WTC11 (cell line): ENCODE measurements at places on chromosomes 4 and X.

- no peak for DNase-seq
Observed at GRCh38 chr4:158208963-158209640, 1.2 kb upstream of the TMEM144 start.

DNA sequence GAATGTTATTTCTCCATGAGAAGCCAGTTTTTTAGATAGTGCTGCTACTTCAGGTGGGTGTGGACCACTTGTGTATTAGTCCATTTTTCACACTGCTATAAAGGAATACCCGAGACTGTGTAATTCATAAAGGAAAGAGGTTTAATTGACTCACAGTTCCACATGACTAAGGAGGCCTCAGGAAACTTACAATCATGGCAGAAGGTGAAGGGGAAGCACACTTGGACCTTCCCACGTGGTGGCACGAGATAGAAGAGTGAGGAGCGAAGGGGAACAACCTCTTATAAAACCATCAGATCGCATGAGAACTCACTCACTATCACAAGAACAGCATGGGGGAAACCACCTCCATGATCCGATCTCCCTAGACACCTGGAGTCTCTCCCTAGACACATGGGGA lies 3.4 kb upstream of the PPID start:
- no peak for DNase-seq

- no peak for DNase-seq
Observed at GRCh38 chr4:7938266-7938608, 1.4 kb downstream of the AFAP1 start.

GRCh38 chr4:143215873-143216272 lies 31.2 kb downstream of the USP38 start:
- no peak for DNase-seq

- peak; percentile 48 for DNase-seq
Observed at GRCh38 chrX:69556060-69557011, 52.2 kb downstream of the NALF2 start.

DNA sequence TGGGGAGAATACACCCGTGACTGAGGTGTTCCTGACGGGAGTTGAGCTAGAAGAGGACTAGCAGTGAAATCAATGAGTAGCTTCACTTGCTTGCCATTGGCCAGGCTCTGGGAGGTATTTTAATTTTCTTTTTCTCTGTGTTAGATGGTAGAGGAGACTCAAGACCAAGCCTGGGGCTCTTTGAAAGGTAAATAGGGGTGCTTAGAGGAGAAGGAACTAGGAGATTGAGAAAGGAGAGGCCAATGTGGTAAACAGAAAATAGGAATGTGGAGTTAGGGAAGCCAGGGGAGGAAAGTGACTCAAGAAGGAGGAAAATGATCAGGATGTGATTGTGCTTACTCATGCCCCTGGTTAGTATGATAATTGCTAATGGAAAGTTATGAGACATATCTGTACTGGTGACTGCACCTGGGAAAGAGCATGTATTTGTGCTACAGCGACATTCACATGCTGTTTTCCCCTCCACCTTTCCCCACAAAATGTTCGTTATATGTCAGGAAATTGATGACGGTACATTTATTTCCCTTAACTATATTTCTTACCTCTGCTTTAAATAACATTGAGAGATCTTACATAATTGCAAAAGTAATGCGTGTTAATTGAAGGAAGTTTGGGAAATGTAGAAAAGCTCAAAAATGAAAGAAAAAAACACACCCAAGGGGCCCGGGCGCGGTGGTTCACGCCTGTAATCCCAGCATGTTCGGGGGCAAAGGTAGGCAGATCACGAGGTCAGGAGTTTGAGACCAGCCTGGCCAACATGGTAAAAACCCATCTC lies 16.9 kb upstream of the LRBA start:
- DNase-seq, result no peak

GRCh38 chr4:165184220-165184619 lies 23.1 kb upstream of the KLHL2 start:
- DNase-seq, result no peak

DNA sequence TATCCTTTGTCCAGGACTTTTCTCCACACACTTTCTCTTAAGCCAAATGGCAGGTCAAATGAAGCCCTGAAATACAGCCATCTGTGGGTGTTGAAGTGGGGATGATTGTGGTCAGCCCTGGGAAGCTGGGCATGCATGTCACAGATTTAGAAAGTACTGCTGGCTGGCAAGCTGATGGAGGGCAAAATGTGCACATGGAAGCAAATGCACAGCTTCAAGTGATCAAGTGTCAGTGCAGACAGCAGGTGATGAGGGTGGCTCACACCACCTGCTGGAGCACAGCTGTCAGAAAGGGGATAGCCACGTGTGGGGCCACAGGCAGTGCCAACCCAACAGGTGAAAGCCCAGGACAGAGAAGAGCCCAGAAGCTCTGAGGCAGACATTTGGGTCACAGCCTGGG lies 40.3 kb upstream of the ATXN3L start:
- no peak for DNase-seq

DNA sequence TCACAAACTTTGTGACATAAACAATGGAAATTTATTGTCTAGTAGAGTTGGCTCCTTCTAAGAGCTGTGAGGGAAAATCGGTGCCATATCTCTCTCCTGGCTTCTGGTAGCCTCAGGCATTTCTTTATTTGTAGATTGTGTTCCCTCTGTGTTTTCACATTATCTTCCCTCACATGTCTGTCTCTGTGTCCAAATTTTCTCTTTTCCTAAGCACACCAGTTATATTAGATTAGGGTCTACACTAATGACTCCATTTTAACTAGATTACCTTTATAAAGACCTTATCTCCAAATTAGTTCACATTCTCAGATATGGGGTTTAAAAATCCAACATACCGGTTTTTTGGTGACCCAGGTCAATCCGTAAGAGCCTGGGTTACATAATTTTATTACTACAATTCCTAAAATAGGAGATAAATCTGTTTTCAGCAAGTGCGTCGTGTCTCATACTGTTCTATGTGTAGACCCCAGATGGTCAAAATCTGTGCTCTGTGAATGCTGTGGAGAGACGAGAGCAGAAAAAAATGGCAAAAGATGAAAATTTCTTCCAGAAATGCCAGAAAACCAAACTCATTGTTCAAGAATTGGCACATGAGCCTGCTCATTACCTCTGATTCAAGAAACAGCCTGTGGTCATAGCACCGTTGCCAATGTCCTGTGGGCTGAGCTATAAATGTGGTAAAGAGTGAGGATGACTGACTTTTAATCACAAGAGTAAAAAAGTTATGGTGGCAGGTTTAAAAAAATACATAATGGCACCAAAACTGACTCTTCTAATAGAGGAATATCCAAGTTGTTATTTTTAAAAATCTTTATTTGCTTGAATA lies 574.7 kb downstream of the PCDH7 start:
- no peak for DNase-seq

DNA sequence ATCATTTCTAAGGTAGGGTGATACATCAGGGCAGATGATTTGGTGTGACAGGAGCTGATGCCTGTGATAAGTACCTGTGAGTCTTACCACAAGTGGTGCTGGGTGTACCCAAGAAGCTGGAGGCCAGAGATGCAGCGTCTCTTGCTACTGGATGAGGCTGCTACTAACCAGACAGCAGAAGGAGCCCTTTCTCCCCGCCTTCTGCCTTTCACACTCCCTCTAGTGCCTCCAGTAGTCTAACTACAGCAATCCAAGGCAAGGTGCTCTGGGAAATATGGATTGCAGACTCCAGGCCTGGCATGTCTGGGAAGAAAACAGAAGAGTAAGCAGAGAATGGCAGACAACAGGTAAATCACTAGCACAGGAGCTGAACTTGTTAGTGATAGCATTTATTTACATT lies 470.8 kb downstream of the NKX6-1 start:
- peak; percentile 18 for DNase-seq

- no peak for DNase-seq
Observed at GRCh38 chr4:37383579-37384229, 139.2 kb downstream of the NWD2 start.

DNA sequence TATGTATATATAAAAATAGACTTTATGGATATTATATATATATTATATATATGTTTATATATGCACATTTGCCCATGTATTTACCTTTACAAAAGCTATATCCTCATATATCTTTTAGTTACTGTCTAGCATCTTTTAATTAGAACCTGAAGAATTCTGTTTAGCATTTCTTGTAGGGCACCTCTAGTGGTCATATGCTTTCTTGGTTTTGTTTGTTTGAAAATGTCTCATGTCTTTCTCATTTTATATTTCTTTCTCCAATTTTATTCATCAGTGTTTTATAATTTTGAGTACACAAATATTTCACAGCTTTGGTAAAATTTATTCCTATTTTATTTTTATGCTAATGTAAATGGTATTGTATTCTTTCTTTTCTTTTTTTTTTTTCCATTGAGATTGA lies 70.3 kb upstream of the SPIN4 start:
- DNase-seq, result no peak

GRCh38 chrX:28920153-28920943 lies 333.1 kb downstream of the IL1RAPL1 start:
- no peak for DNase-seq

GRCh38 chrX:127390316-127390715 lies 570.8 kb downstream of the PRR32 start:
- no peak for DNase-seq

- DNase-seq, result no peak
Observed at GRCh38 chrX:12999422-12999821, 24.5 kb downstream of the TMSB4X start.

- no peak for DNase-seq
Observed at GRCh38 chr4:158161551-158162354, 11.1 kb downstream of the GASK1B start.

GRCh38 chr4:123599920-123600810 lies 203.6 kb downstream of the SPRY1 start:
- peak; percentile 43 for DNase-seq

- DNase-seq, result no peak
Observed at GRCh38 chrX:150456941-150457340, 93.8 kb downstream of the MAMLD1 start.

DNA sequence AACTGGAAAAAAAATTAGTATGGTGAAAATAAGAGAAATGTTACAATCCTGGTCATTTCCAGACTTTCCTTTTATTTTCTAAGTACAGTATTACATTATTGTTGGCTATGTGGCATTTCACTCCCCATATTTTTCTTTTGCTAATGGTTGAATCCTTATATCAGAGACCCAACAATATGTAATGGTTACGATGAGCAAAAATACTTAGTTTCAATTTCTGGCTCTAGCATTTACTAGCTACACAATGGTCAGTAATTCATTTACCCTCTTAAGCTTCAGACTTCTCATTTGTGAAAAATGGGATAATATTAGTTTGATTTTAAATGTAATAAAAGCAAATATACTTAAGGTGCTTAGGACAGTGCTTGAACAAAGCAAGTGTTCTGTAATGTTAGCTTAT lies 942.9 kb upstream of the PABPC4L start:
- DNase-seq, result no peak

DNA sequence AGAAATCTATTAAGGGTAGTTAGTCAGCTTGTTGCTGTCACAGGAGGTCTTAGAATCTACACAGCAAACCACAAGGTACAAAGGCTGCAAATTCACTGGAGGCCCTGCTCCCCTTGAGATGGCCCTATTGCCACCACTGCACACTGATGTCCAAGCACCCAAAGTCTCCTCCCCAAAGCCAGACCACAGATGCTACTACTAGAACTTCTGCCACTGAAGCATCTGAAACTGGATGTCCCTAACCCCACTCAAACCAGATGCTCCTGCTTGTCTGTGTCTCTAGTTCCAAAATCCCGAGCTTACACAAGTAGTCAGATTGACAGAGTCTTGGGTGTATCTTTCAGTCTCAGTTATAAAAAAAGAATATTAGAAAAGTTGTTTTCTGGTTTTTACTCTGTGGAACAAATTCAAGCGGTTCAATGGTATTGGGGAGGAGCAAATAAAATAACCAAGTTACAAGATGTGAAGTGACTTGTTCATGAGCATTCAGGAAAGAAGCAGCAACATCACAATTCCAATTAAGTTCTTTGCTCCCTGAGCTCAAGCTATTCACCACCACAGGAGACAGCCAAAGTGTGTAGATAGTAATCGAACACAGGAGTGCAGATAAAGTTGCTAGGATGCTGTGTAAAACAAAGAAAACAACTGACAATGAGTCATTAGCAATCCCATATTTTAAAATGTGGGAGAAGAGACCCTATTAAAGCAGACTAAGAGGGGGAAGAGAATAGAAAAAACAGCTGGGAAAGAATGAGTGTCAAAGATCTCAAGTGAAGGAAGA lies 352.3 kb downstream of the PDGFC start:
- DNase-seq, result no peak

- no peak for DNase-seq
Observed at GRCh38 chr4:26074712-26075430, 160.9 kb downstream of the SMIM20 start.

GRCh38 chrX:78658414-78658813 lies 714 bp downstream of the RTL3 start:
- DNase-seq, result no peak

GRCh38 chrX:14194711-14195110 lies 165.0 kb upstream of the GEMIN8 start:
- DNase-seq, result no peak

DNA sequence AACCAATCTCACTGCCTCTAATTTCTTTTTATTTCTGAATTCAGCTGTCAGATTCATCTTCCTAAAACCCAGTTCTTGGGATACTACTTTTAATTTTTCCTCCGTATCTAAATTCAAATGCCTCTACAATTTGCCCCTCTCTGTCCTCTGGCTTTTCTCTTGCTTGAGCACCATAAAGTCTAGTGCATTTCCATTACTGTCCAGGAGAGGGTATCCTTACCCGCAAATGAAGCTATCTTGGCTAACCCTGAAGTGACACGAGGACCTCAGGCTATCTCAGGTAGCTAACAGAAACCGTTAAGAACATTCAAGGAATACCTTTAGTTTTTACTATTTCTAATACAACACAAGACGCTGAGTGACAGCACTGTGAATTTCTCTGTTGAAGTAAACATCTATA lies 49.4 kb upstream of the PRR32 start:
- no peak for DNase-seq

GRCh38 chr4:109755656-109756055 lies 25.8 kb upstream of the PLA2G12A start:
- no peak for DNase-seq

DNA sequence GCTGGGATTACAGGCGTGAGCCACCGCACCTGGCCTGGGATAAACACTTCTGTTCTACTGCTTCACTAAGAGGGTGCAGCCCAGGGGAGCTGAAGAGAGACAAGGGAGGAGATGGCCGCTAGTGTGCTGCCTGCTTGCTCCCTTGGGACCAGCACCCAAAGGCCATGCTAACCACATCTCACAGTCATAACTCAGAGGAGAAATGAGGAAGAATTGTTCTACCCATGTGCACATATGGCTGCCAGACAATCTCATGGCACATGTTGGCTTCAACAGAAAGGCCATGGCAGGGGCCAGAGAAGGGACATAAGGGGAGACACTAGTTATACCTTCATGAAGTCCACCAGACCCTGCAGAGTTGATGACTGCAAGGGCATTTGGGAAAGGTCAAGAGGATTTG lies 22.4 kb downstream of the CLDN22 start:
- no peak for DNase-seq

GRCh38 chr4:123349421-123350190 lies 47.0 kb upstream of the SPRY1 start:
- no peak for DNase-seq

GRCh38 chr4:122798101-122798500 lies 28.5 kb upstream of the FGF2 start:
- DNase-seq, result peak; percentile 41

- no peak for DNase-seq
Observed at GRCh38 chr4:106953036-106953705, 82.9 kb downstream of the DKK2 start.

- no peak for DNase-seq
Observed at GRCh38 chr4:41977709-41978108, 3.8 kb upstream of the DCAF4L1 start.
